ENCODE measurements at places on chromosomes 5 and 9.

DNA sequence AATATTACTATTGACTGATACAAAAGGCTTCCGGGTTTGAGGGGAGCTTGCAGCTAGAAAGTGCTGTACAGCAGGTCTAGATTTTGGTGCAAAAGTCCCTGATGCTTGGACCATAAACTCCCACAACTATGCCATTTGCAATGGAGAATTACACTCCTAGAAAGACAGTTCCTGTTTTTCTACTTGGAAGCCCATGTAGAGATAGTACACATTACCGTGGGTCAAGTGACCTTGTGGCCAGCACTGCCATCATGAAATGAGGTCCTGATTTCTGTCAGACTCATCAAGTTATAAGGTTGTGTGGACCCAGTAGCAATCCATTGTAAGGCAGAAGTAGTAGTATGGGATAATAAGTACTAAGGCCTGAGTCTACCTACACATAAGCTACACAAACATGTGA lies 42.8 kb upstream of the TNFSF8 start:
- DNase-seq: no peak

GRCh38 chr9:14158136-14158813 lies 155.7 kb downstream of the NFIB start:
- no peak for DNase-seq

- no peak for DNase-seq
Observed at GRCh38 chr5:115329475-115329874, 33.0 kb upstream of the CCDC112 start.

DNA sequence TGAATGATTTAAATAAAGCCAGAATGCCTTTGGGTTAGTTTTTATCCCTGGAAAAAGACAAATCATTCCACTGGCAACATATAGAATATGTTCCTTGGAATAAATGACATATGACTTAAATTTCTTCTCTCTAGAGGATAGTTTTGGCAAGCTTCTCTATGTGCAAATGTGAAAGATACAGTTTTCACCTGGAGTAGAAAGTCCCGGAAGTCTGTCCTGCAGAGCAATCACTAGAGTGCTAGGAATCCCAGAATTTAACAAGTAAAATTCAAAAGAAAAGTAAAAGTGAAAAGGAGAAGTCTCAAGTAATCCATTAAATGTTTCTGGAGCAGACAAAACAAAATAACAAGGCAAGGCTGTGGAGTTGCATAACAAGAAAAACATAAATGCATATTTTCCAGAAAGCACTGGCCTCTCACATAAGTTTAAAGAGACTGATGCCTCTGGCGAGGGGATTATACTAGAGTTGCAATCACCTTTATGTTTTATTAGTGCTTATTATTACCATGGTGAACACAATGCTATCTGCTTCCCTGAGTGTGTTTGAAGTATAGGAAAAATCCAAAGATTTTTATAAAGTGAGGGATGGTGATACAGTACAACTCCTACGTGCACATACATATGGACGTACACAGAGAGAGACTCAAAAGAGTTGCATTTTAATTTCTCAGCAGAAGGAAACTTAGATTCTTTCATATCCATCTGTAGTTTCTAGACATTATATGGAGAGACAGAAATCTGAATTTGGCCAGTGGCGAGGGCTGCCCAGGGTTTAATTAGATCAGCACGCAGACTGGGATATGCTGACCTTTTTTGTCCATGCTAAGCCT lies 188.3 kb upstream of the ANKRD55 start:
- DNase-seq: no peak

DNA sequence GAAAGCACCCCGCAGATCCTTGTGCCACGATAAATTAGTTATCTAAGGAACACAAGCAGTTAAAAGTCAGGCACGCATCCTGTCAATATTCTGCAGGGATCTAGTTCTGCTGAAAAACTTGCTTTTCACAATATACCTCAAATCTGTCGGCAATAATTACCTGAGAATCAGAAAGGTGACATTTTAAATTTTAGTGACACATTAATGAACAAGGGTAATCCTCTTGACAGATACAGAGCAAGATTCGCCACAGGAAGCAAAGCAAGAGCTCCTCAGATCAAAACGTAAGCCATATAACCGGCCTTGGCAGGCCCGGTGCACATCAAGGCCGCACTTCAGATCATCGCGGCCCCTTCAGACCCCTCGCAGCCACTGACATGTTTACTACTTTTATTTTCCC lies 185.7 kb downstream of the ATPSCKMT start:
- no peak for DNase-seq

DNA sequence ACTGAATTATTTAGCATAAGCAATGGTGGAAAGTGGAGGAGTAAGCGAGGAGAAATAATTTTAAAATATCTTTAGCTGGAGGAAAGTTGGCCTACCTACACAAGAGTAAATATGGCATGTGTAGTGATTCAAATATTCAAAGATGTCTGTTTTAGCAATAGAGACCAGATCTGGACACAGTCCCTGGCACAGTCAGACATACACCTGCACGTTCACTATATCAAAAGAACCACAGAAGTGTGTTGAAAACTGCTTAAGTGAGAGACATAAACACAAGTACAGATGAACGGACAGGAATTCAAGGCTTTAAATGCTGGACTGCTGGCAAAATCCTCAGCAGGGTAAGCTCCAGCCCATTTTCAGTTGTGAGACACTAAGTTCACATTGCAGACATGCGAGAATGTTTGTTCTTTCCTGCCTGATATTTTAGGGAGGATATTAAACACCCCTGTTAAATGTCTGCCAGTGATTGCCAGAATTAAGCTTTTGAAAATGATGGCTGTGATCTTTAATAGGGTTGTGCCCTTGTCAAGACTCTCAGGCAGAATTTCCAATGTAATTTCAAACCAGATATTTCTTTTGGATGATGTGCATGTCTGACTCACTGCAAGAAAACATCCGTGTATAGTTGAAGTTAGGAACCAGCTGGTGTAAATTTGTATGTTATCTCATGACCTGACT lies 810.6 kb downstream of the TLE4 start:
- no peak for DNase-seq

- no peak for DNase-seq
Observed at GRCh38 chr9:5499889-5500398, 10.4 kb upstream of the PDCD1LG2 start.

DNA sequence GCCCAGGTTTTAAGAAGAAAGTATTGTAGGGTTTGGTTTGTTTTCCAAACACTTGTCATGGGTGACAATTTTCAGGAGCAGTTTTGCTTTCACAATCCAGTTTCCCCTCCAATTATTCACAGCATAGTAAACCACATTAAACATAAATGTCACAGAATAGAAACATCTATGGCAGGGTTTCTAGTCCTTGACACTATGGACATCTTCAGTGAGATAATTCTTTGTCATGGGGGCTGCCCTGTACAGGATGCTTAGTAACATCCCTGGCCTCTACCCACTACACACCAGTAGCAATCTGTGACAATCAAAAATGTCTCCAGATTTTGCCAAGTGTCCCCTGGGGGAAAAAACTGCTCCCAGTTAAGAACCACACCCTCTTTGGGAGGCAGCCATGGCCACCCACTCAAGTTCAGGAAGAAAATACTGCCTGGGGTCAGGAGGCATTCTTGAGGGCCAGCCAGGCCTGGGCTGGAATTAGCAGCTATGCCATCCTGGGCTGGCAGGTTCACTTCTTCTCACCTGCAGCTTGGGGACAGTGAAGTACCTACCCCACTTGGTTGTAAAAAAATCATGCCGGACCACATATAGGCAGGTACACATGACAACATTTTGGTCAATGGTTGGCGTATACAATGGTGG lies 116.3 kb downstream of the HSD17B3 start:
- DNase-seq: no peak

All from left ventricle myocardium superior (tissue), 1 donor.